NK-92 treated with Interleukin-12 subunit alpha and Interleukin-12 subunit beta, amount 100 ng/mL, for 24 hours (cell line): ENCODE measurements at places on chromosomes 4 and X.
A peak's percentile ranks its signal among the peaks of the same experiment; 100 is the strongest.

DNA sequence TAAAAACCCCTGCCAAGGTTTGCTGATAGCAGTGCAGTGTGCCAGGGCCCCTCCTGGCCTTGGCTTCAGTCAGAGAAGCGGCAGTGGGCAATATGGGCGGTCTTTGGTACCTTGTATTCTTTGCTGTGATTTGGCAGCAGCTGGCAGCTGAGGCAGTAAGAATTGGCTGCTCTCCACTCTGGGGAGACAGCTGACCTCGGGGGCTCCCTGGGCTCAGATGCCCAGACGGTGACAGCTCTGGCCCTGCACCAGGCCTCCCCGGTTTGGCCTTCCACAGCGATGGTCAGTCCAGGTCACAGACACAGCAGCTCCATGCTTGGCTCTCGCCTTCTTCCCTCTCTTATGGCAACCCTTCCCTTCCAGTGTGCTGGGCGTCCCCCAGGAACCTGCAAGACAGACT is 330.9 kb downstream of the BCOR start:
- no peak for DNase-seq

- no peak for DNase-seq
Observed at GRCh38 chrX:153590961-153591956, 7.7 kb downstream of the CCNQ start.

DNA sequence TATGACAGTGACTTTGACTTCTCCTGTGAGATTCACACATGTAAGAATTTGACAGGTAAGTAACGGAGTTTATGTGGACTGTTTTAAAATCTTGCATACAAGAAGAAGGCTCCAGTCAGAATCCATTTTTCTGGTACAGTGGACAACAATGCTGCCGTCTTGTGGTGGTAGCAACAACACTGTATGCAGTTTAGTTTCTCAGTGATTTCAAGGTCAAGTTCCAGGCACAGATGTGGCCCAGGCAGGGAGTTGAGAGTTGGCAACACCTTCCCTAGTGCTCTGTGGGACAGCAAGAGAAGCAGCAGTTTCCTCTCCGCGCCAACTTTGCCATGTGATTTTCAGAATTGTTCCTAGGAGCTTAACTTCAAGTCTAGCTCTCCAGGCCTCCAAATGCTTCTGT is 56.0 kb upstream of the STPG2 start:
- no peak for DNase-seq

DNA sequence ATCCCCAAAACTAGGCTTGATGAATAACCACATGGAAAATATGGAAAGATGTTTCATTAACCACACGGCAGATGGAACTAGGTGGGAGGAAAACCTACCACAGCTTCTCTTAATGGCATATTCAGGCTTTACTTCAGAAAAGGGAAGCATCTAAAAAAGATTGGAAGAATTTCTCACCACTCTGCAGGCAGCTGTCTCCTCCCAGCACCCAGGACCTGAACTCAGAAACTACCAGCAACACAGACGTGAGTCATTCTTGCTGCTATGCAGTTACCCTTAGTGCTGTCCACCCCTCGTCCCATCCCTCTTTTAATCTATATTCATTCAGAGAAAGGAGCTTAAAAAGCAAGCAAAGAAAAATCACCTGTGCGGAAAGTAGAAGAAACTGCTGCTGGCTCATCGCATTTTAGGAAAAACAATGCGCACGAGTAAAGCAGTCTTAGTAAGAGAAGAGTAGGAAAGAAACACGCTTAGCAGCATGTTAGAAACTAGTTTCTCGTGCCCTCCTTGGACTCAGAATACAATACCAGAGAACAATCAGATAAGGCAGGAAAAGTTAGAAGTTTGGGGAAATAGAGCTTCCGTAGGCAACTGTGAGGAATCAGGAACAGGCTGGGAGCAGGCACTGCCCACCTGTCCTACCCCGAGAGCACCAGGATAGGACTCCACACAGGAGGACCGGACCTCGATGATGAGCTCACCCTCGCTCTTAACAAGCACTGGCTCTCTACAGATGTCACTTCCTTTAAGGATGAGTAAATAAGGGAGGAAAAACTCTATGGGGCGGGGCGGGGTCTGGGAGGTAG is 48.1 kb upstream of the ENPP6 start:
- peak; percentile 18 for DNase-seq

DNA sequence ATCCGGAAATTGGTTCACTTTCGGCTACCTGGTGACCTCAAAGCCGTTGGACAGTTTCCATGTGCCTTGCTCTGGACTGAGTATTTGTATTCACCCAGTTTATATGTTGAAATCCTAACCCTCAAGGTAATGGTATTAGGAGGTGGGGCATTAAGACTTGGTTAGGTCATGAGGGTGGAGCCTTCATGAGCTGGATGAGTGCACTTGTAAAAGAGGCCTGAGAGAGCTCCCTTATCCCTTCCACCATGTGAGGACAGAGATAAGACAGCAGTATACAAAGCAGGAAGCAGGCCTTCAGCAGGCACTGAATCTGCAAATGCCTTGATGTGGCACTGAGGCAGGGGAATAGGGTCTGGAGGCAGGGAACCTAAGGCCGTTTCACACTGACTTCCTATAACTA is 5.3 kb upstream of the OPHN1 start:
- DNase-seq: no peak

DNA sequence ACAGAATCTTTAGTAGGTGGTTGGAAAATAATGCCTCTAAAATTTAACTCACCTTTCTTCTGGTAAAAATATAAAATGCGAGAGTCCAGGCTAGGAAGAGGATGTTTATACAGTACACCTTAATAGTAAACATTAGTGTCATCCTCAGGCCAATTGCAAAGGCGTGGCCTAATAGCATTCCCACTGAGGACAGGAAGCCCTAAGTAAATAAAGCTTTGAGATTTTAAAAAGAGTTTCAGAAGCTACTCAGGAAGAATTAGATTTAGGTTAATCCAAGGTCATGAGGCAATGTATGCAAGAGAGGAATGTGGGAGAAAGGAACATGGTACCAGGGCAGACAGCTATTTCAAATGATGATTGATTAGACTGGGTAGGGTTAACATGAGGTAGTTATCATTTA is 49.5 kb downstream of the RPGR start:
- no peak for DNase-seq

GRCh38 chr4:24856586-24856985 is 56.3 kb downstream of the CCDC149 start:
- DNase-seq: no peak

DNA sequence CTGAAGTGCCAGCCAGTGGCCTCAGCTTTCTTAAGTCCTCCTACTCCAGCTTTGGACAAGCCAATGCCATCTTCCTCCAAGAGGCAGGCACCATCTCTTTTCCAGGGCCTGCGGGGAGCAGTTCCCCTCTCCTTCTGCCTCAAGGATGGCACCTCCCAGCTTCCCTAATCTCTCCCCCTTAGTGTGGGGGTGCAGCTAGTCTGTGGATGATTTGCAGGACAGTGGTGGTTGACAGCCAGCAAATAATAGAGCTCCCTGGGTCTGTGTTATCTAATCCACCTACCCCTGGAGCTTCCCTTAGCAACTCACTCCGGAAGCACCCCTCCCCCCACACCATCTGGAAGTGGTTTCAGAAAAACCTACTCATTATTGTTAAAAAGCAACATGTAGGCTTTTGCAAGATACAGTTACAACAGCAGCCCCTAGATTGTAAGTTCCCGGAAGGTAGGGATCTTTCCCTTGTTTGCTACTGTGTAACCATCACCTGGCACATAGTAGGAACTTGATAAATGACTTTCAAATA is 247.1 kb downstream of the BCOR start:
- peak; percentile 6 for DNase-seq

DNA sequence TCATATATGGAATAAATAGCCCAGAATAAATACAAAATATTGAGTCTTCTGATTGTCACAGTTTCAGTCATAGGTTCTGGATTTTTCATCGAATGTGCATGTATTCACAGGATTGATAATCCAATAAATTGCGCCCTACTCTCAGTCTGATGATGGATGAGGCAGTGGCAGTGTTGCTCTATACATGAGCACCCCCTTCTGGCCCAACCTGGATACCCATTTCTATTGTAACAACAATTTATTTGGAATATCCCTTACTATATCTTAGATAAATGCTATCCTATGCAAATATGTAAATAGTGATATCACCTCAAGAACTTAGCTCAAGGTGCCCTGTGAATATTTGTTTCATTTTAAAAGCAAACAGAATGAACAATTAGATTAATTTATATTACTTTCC is 733.7 kb upstream of the PABPC4L start:
- no peak for DNase-seq

DNA sequence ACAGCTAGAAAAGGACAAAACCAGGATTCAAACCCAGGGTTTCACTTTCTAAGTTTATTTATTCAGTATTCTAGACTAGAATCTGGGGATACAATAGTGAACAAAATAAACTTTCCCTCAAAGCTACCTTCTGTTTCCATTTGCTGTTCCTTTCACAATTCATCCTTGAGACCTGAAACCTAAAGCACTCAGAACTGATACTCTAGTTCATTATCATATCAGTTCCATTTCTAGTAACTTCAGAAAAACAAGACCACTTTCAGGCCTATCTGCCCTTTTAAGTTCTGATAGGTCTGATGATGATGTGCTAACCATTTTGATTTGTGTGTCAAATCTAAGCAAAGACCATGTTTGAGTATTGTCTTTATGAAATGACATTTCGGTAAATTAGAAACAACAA is 7.8 kb upstream of the XK start:
- DNase-seq: no peak

- DNase-seq: no peak
Observed at GRCh38 chr4:42720533-42720932, 63.6 kb upstream of the ATP8A1 start.

- no peak for DNase-seq
Observed at GRCh38 chrX:80806557-80806956, 3.1 kb downstream of the BRWD3 start.

DNA sequence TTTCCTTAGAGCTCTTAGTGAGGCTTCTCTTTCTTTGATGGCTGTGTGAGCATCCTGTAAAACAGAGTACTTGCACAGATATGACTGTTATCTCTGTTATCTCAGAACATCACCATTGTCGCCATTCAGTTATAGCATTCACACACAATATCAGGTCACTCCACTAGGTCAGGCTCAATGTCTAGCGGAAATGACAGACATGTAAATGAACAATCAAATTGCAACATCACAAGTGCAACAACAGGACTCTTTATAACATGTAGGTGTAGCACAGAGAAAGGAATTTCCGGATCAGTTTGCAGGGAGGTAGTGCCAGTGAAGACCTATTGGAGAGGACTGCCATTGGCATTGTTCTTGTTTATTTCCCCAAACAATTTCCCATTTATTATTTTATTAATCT is 43.2 kb upstream of the IGSF1 start:
- no peak for DNase-seq

DNA sequence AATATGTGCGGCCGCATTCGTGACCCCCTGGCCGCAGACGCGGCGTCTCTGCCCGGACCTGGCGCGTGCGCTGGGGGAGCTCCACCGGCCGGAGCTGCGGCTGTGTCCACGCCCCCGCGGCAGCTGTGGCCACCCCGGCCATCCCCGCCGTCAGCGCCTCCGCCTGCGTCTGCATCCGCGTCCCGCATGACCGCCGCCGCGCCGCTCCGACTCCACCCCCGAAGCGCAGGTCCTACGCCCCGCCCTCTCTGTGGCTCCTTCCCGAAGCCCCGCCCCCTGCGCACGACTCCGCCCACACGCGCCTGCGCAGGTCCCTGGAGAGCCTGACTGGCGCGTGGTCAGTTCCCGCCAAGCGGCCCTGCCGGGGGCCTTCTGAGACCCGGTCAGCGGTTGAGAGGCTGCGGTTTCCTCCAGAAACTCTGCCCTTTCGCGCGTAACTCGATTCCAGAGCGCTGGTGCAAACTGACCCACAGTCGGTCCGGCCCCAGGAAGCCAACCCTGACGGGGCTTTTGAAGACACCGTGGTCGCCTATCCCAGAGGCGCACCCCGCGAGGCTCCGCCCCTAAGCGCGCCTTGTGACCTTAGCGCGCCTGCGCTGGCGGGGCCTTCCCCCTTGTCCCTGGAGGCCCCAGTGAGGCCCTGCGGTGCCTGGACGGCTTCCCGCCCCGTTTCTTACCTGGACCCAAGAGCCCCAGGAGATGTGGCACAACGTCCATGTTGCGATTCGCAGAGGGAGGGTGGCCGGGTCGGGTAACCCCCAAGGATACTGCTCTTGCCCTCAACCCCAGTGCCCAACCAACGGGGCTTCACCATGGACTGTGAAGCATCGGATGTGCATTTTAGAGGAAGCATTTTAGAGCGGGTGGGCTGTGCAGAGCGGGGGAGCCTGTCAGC is at the start of gene LAGE3:
Gene LAGE3, minus strand, starts transcription at position 554 of the 895 bp plus-strand sequence. Its CDS starts 366 bp downstream, at position 188.
- peak; percentile 89 for DNase-seq

DNA sequence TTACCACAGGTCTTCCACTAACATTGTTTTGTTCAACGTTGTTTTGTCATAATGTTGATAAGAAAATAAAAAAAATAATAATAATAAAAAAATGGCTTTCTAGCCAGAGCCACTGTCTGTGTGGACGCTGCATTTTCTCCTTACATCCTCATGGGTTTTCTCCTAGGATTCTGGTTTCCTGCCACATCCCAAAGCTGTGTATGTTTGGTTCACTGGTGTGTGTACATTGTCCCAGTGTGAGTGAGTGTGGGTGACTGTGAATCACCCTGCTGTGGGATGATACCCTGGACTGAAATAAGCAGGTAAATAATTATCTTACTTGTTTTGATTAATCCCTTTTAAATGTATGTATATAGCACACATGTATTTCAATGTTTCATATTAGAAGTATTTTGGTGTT is 2154.4 kb upstream of the AGA start:
- DNase-seq: no peak

- no peak for DNase-seq
Observed at GRCh38 chr4:147891476-147892115, 159.7 kb downstream of the ARHGAP10 start.

DNA sequence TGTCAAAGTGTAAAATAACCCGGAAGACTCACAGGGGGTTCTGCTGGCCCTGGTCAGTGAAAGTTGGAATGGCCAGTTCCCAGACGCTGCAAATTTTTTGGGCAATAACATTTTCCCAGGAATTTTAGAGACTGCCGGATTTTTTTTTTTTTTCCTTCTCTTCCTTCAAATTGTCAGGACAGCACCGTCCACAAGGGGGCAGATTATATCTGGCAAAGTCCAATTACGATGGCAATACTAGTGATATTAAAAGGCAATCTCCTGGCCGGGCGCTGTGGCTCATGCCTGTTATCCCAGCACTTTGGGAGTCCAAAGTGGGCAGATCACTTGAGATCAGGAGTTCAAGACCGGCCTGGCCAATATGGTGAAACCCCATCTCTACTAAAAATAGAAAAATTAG is 20.5 kb downstream of the SLC25A5 start:
- no peak for DNase-seq

DNA sequence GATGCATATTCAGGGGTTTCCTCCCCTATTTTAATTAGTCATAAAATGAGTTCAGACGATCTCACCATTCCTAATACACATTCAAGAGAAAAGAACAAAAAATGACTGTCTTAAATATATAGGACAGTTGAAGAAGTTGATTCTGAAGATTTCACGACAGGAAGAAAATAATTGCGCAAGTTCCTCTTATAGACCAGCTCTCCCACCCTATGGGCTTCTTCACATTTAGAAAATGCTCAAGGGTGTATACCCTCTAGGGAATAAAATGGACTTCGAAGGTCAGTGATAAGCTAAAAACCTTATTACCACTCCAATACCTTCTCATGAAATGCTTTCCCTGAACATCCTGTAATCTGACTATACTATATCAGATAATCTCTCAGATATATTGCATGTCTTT is 149.2 kb upstream of the TEX13C start:
- DNase-seq: no peak

GRCh38 chr4:48247142-48247877 is 22.3 kb downstream of the TEC start:
- no peak for DNase-seq

- no peak for DNase-seq
Observed at GRCh38 chr4:180134091-180134866, 2108.9 kb upstream of the TENM3 start.

- DNase-seq: no peak
Observed at GRCh38 chrX:37509349-37509748, 62.1 kb upstream of the LANCL3 start.

GRCh38 chr4:17667253-17667652 is 52.8 kb downstream of the MED28 start:
- DNase-seq: no peak
